Stimulated activated CD8-positive, alpha-beta memory T cell treated with anti-CD3 and anti-CD28 coated beads, Interleukin-4, amount 100 ng/mL, for 1 hour (primary cell): ENCODE measurements at places on chromosomes 3 and 15.

DNA sequence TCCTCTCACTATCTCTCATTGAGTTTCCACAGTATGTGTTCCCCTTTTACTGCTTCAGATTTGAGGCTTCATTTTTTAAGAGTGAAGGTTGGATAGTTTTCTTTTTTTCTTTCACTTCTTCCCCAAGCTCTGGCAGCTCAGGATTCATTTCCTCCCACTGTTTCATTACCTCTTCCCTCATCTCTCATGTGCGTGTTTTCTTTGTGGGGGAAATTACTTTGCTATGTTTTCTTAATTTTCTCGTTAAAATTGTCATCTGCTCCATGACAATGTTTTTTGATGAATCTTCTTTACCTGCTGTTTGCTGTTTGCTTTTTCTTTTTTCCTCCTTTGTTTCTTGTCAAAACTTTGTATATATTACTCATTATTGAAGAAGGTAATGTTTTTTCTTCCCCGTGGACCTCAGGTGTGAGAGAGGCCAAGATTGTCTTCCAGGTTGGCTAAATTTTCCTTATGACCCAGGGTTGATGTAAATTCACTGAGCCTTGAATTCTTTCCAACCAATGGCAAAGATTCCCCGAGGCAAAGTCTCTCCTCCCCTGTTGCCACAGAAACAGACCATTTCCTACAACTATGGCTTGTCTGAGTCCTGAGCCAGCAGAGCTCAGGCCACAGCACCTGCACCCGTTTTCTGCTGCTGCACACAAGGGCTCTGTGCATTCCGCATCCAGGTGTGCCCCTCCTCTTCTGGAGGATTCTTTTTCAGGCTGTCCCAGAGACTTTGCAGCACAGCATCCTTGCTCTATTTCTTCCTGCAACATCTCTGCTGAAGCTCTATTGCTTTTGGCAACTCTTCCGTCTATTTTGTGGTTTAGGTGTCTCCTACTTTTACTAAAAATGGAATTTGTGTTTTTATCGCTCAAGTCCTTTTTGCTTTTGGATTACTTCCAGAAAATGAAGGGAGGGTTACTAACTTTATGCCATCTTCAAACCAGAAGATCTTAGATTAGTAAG is 66.1 kb downstream of the NOX5 start:
- no peak for DNase-seq

DNA sequence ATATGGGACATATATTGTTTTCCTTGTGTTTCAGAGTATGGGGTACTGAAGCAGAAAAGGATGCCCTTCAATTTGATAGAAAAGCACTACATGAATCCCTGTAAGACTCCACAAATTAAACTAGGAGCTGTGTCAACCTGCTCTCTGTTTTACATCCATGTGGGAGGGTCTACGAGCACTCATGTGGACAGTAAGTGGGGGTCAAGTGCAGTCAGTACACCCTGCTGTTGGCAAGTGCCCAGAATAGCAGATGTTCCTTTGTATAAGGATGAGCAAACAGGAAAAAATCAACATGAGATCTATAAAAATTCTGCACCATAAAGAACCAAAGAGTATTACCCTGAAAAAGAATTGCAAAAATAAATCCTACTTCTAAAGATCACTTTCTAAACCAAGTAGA is 659.9 kb downstream of the SI start:
- DNase-seq: no peak

DNA sequence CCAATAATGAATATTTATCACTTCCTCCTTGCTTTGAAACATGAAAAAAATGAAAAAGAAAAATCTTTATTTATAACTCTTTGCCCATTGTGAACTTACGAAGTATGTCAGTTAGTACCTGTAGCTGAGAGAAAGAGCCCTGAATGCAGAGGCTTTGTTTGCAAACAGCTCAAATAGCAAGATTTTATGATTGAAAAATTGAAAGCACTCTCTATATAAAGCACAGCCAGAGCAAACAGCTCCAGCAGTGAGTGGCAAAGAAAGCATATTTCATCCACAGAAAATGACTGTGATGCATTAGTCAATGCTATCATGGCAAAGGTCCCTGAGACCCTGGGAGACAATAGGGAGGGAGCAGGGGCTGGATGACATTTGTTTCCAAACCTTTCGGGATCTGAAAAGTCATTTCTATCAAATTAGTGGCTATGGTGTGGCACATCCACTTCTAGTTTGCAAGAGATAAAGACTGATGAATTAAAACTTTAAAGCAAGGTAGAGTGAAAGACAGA is 576.1 kb downstream of the OTOL1 start:
- DNase-seq: no peak

- no peak for DNase-seq
Observed at GRCh38 chr15:94077938-94078337, 153.4 kb upstream of the MCTP2 start.

GRCh38 chr15:59590027-59590426 is 21.6 kb upstream of the GCNT3 start:
- DNase-seq: no peak

DNA sequence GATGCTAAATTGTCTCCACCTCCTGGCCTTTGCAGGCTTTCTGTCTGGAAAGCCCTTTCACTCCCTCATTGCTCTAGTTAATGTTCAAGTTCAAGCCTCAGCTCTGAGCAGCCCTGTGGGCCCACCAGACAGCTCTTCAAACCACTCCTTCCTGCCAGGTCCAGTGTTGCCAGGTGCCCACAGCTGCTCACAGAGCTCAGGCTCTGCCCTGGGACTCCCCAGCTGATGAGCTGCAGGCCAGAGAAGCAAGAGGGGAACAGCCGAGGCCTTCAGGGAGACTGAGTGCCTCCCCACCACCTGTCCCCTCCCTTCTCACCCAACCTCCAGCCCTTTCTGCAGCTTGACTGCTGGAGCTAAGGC is 1.3 kb upstream of the ZBTB47 start:
- no peak for DNase-seq

GRCh38 chr15:52439470-52439869 is 89.2 kb downstream of the MYO5A start:
- DNase-seq: no peak

DNA sequence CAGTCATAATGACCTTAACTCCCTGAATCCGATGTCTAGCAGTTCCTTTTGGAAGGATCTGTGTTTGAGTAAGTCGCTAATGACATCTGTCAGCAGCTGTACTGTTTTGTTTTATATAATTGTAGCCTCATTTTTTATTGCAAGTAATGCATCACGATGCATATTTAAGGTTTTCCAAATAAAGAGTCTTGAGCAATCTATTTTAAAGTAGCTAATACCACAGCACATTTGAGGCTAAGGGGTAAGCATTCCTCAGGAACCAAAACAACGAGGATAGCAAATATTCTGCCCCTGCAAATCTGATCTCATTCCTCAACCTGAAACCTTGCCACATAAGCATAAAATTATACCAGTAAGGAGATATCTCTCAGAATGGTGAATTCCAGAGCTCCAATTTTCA is 98.7 kb downstream of the TBC1D5 start:
- DNase-seq: no peak

DNA sequence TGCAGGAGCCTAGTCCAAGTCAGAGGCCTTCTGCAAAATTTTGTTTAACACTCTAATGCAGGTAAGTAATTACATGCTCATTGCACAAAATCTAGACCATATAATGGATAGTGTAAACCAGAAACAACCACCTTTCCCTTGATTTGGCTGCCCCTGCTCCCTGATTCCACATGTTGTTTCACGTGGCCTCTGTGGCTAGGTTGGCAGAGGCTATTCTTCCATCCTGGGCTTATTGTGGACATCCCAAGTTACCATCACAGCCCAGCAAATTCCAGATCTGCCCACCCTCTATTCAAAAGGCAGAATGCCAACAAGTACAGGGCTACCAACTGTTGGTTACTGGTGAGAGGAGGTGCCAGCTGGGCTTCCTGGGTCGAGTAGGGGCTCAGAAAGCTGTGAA is 794.5 kb upstream of the GRM7 start:
- DNase-seq: no peak

DNA sequence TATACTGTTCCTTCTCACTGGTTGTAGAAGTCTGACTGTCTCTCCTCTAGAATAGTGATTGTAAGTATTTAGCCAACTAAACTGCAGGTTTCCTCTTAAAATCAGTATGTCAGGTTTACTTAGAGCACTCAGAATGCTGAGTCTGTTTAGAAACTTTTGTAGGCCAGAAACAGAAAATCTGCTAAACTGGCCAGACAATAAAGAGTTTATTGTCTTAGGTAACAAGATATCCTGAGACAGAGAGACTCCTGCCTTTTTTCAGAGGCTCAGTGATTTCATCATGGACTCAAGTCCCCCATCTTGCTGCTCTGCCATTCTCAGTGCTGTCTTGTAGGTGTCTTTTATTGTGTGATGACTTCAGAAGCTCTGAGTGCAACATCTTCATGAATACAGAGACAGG is 279.0 kb downstream of the MFSD1 start:
- DNase-seq: no peak

GRCh38 chr3:173892547-173892946 is 495.0 kb downstream of the NLGN1 start:
- no peak for DNase-seq

DNA sequence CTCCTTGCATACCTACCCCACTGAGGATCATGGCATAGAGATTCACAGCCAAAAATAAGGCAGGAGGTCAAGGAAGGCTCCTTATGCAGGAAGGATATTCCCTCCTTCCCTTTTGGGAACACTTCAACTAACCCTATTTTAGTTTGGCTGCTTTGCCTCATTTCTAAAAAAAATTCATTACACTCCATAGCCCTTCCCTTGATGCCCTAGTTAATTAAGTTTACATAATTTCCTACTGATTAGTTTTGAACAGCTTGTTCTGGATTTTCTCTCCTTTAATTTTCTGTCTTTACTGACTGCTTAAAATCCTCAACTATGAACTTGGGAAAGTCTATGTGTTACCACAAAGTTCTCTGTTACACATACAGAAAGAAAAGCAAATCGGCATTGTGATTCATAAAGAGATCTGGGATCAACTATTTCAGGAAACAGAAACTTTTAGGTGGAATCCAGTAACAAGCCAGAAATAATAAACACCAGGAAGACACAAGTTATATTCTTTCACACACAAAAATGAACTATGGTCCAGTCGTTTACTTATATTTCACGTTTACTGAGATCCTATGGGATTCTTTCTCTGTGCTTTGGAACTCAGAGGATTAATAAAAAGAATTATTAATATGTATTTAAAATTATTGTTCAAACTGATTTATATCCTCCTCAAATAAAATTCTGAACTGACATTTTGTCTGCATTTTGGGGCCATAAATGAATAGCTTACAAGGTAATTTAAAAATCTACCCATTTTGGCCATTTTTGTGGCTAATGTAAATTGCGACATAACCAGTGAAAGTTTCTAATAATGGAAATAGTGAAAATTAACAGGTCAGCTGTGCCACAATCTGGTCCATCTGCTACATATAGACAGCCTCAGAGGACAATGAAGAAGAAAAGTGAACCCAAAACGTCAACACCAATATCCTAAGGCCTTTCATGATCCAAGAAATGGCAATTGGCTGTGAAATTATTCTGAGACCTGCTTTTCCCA is 113.8 kb downstream of the FRMD5 start:
- no peak for DNase-seq

- no peak for DNase-seq
Observed at GRCh38 chr3:44402548-44402947, 64.0 kb downstream of the TCAIM start.

DNA sequence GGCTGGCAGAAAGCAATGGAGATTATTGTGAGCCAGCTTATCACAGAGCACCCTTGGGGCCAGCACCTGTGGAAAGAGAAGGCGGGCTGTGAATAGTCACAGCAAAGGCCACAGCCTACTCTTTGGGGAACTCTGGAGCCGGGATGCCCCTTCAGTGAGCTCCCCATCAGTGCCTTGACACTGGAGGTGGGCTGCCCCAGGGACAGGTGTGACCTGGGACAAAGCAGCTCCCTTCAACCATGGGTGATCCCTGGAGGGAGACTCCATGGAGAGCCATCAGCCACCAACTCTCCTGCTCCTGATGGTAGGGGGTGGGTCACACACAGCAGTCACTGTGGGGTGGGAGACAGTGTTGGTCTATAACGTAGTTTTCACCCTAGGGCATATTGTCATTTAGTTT is 5.8 kb downstream of the TTC21A start:
- no peak for DNase-seq

DNA sequence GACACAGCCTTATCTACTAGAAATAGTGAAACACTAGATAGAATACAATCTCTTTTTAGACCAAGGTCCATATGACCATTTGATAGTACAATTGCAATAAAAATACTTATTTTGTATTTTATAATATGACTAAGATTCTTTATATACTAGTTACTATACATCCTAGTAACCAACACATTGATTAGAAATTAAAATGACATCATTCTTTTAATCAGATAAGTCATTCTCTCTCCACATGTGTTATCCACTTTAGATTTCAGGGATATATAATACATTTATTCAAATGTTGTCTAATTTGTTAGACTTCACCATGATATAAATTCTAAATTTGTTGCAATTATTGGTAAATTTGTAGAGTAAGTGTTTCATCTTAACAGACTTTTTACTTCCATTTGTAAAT is 276.2 kb upstream of the DPH6 start:
- DNase-seq: no peak

DNA sequence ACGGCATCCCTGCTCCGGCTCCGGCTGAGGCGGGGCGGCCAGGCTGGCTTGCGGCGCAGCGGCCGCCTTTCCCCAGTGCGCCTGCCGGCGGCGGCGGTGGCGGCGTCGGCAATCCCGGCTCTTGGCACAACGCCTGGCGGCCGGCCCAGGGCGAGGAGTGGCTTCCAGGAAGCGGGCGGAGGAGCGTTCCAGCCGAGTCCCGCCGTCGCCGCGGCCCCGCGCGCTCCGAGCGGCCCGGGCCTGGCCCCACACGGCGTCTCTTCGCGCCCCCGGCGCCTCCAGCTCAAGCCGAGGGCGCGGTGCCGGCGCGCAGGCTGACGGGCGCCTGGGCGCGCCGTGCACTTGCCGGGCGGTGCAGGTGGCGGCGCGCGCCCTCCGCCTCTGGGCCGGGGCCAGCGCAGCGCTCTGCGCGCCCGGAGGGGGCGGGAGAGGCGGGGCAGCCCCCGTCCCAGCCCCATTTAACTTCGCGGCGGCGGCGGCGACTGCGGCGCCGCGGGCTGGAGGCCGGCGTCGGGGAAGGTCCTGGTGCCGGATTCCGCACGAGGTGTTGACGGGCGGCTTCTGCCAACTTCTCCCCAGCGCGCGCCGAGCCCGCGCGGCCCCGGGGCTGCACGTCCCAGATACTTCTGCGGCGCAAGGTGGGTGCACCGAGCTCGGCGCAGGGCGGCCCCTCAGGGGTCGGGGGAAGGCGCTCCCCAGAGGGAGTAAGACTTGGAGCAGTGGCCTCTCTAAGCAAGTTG is at the start of gene ADAMTSL3:
ADAMTSL3 (plus strand) TSS at position 485 of the 740 bp plus-strand sequence. CDS start 1,639 bp downstream, outside the sequence.
- no peak for DNase-seq

DNA sequence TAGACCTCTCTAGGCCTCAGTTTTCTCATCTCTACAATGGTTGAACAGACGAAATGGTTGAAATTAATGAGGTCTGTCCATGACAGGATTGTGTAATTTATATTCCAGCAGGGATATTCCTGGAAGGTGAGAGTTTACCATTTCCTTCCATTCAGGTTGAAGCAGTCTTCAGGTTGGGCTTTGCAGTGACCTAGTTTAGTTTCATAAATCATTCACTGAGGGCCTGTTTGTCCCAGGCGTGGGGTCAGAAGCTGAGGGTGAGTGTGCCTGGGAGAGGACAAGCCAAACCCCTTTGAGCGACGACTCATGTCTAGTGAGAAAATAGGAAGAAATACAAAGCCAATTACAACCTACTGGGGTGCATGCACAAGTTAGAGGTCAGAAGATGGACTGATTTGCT is 57.2 kb upstream of the CACNA2D3 start:
- no peak for DNase-seq
